ENCODE measurements at places on chromosomes 1 and 21.

GRCh38 chr1:70934194-70934961 is 113.2 kb downstream of the PTGER3 start:
- no peak for DNase-seq

- DNase-seq = no peak
These were observed 10.1 kb upstream of the MAP1LC3C start for GRCh38 chr1:242008826-242009495.

DNA sequence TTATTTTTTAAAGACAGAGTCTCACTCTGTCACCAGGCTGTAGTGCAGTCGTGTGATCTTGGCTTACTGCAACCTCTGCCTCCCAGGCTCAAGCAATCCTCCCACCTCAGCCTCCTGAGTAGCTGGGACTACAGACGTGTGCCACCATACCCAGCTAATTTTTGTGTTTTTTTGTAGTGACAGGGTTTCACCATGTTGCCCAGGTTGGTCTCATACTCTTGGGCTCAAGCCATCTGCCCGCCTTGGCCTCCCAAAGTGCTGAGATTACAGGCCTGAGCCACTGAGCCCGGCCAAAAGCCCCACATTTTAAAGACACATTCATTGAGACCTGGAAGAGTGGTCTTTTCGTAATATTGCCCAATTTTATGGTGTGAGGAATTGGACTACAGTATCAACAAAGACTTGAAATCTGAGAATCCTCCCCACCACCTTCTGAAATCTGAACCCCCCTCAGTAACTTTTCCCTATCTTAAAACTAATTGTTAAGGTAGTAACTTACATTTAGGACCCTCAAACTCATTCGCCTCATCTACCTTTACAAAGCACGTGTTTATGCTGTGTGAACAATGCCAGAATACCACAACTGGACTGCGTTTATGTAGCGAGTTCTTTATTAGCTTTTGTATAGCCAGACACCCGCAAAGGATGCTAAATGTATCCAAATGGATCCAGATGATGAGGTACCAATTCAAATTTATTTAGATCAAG is 2.7 kb downstream of the ERRFI1 start:
- no peak for DNase-seq

GRCh38 chr1:246152986-246153431 is 354.1 kb downstream of the SMYD3 start:
- DNase-seq = no peak

DNA sequence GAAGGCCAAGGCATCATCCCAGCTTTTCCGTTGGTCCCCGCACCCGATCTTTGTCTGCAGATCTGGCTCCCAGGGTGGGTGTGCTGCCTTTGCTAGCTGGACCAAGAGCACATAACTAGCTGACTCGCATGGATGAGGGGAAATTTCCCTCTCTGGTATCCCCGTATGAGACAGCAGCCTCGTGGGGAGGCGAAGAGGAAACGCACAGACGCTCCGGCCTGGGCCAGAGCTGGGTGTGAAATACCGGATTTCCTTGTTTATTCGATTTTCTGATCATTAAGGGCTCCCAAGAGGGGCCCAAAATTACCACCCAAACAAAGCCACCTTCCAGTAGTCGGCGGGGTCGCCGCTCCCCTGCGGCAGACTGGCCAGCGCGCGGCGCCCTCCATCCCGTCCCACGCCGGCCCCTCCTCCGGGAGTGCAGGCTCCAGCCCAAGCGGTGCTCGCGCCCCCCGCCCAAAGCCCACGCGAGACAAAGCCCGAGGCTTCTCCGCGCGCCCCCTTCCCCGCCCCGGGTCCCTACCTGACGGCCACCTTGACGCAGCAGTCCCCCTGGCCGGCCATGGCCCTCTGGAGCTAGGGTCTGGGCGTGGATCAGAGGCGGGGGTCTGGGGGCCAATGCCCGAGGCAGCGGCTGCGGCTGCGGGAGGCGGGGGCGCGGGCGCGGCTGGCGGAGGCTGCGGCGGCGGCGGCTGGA is 546 bp downstream of the KIF21B start:
- DNase-seq = no peak

DNA sequence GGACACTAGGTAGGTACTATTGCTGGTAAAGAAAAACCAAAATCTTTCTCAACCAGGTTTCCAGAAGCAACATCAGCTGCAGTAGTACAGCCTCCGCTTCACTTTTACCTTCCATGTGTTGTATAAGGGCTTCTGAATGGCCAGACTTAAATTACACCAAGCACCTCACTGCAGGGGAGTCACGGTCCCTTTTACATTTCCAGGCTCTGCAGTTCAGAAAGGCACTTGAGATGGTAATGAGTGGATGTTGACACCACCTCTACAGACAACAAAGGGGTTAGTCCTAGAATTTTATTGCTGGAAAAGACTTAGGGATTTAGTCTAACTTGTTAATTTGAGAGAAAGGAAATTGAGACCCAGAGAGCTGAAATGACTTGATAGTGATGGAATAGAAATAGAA is 12.0 kb upstream of the DUSP12 start:
- no peak for DNase-seq

Data from RWPE2 (cell line).